ENCODE measurements at places on chromosomes 11 and 22. TPM values are rescaled to one million over a fixed set of nuclear protein-coding genes. Genes with fewer than 3 reads are reported as not detected.

CD3G gene
- total RNA-seq: not detected

DNA sequence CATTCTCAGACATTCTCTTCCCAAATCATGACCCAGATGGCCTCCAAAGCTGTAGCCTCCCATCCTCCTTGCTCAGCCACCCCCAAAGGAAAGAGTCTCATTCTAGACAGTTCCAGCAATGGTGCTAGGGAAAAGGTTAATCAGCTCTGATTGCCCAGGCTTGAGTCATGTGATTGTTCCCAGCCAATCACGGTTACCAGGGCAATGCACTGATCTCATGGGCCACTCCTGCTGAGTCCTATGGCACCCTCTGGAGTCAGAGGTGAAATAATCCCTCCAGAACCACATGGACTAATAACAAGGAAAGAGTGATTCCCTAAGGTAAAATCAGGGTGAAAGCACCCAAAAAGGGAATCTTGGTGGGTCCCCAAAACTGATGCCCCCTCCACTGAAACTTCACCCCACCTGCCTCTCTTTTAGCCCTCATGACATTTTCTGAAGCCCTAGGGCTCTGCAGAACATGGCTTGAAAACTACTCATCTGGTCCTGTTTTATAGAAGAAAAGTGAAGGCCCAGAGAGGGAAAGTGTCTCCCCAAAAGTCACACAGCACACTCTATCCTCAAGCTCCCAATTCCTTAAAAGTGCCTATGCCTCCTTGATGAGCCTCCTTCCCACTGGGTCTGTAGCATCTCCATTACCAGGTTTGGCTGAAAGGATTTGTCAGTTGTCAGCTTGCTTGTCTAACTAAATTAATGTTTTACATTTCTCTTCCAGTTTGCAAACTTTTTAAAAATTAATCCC lies 203.7 kb downstream of the MN1 start:
- peak; percentile 51 for DNase-seq

DNA sequence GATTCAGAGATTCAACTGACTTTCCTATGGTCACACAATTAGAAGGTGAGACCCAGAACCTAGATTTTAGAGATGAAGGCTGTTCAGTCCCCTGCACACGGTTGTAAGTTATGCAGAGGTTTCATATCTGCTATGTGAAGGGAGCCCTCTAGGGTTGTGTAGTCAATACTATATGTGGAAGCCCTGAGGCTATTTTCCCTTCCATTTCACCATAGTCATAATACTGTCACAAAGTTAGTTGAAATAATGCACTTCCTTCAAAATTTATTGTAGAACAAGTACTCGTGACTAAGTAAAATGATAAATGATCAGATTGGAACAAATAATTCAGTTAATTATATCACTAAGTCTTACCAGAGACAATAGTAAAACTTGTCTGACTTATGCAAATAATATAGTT lies 48.8 kb downstream of the ENDOD1 start:
- DNase-seq: peak; percentile 20

DDTL gene
- 2.5 TPM for total RNA-seq

- DNase-seq: peak; percentile 21
These were observed 53.7 kb downstream of the DSCAML1 start for GRCh38 chr11:117743121-117743815.

Data from MCF 10A (cell line).